ENCODE measurements at places on chromosomes 12 and 14.

GRCh38 chr12:101238306-101238705 is 28.3 kb upstream of the SLC5A8 start:
- DNase-seq: no peak

GRCh38 chr14:24339284-24340151 is at the start of gene RIPK3:
Gene RIPK3, minus strand, starts transcription at chr14:24339991. Its CDS starts 165 bp downstream, at chr14:24339826.
- DNase-seq: no peak

DNA sequence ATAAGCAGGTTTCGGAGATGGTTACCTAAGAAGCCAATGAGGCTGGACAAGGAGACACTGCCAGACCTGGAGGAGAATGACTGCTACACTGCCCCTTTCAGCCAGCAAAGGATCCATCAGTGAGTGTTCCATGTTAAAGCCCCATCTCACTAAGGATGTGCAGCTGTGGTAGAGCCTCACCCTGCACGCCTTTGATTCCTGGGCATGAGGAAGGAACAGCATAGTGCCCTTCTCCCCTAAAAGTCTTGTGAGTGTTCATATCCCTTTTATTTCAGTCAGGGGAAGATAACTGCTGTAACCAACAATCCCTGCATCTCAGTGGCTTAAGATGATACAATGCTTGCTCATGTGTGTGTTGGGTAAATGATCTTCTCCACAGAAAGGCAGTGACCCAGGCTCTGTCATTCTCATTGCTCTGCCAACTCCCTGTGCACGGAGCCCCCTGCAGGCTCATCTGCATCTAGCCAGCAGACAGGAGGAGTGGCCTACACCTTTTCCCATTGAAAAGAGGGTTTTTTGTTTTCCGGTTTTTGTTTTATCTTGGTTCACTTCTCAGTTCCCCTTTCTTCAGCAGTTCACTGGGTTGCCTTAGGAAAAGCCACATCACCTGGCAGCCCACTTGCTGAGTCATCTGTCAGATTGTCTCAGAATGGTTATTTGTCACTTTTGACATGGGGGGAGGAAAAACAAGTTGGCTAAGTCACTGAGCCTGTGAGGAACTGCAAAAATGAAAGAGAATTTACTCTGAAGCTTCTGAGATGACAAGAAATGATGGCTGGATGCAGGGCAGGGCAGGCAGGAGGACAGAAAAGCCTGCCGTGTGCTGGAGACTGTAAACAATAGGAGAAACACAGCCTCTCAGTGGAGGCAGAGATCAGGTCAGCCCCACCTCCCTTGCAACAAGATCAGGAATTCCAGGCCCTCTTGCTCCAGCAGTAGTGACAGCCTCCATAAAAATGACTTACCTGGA is 193.3 kb downstream of the ANO4 start:
- no peak for DNase-seq

GRCh38 chr14:81772381-81772780 is 238.7 kb upstream of the SEL1L start:
- no peak for DNase-seq

DNA sequence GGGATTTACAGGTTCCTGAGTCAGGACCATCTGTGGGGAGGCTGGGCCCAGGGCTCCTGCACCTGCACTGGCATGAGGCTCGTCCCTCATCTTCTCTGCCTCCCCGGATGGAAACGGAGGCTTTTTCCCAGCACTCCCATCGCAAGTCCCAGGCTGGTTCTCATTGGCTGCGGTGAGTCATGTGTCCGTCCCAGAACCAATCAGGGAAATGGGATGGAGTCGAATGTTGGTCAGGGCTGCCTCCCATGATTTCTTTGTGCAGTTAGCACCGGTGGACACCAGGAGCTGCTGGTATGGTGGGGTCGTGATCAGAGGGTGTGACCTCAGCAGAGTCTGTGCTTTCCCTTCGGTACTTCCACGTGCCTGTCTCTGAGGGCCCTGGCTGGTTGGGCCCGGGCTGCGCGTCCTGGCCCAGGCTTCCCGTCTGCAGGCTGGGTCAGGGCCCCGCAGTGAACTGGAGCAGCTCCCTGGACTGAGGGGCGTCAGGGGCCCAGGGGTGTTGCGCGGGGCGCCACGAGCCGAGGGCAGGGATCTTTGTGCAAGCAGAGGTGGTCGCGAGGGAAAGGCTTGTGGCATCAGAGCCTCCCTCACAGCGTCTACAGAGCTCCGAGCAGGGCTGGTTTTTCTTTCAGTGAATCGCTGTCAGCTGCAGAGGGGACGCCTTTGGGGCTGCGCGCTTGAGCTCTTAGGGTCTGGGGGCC is 168.1 kb downstream of the ADGRD1 start:
- DNase-seq: no peak
